Nucleus accumbens (tissue), 56 donors: ENCODE measurements at places on chromosomes 6 and 20.

GRCh38 chr6:138785980-138786379 is 9.9 kb upstream of the ECT2L start:
- no peak for DNase-seq

- no peak for DNase-seq
These were observed 32.9 kb downstream of the FRK start for GRCh38 chr6:116027801-116028200.

DNA sequence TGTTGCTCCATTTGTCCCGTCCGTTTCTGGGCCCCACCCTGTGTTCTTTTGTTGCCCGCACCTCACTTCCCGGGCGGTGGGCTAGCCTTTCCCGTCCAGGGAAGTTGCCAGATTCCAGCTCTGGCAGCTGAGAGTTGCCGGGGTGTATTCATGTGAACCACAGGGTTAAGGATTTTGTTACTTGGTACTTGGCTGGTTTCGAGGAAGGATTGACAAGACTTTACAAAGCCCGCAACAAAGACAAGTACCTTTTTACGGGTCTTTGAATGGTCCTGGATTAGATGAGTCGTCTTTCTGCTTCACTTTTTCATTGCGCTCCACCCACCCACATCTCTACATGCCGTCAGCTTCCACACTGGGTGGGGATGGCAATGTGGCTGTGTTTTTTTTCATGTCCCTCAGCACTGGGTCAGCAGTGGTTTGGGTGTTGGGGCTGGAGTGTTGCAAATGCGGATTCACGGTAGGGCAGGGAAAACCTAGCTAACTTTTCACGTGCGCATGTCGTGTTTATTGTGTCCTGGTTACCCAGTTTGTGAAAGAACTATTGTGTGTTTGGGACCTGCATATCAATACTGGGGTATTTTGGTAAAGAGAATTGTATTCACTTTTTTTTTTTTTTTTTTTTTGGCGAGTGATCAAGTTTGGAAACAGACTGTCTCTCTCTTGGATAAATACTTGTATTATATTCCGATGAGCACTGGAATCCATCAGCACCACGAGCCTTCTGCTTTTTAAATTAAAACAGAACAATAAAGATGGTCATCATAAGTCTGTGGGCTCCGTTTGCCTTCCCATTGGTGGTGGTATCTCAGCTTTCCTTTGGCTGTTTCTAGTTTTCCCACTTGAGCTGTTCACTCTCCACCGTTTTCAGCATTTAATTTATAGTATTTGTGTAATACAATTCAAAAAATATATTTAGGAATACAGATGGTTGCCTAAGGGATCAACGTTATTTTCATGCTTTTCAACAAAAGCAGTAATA is 1.2 kb downstream of the DUSP22 start:
- no peak for DNase-seq

- DNase-seq: no peak
These were observed 277.7 kb upstream of the JARID2 start for GRCh38 chr6:14968056-14968637.

DNA sequence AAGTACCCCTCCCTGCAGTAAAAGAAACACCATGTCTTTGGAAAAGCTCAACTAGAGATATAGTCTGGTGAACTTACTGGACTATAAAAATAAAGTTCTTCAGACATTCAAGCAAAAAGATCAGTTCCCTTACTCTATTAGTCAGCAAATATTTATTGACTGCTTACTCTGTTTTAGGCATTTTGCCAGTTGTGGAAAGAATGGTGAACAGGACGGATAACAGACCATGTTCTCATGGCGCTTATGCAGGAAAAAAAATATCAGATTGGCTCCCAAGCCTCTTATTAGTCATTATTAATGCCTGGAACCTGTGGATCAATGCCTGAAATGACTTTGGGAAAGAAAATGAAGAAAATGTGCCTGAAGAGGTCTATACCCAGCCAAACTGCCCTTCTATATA is 282.2 kb upstream of the EPHA7 start:
- DNase-seq: no peak

DNA sequence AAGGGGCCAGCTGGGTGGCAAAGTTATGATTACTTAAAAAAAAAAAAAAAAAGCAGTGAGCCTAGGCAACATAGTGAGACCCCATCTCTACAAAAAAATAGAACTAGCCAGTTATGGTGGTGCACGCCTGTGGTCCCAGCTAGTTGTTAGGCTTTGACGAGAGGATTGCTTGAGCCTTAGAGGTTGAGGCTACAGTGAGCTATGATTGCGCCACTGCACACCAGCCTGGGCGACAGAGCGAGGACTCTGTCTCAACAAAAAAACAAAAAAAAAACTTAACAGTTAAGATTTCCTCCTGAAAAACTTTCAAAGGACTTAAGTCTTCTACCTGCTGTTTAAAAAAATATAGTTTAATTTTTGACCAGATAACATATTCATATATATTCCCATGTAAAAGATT is 2.4 kb downstream of the GTSF1L start:
- no peak for DNase-seq

GRCh38 chr6:68333442-68333841 is 301.6 kb upstream of the ADGRB3 start:
- no peak for DNase-seq

GRCh38 chr6:118187568-118188164 is 280.6 kb downstream of the SLC35F1 start:
- no peak for DNase-seq

GRCh38 chr6:72250664-72251063 is 364.3 kb downstream of the RIMS1 start:
- no peak for DNase-seq

- no peak for DNase-seq
These were observed 200.9 kb upstream of the EYA4 start for GRCh38 chr6:133040094-133040802.

DNA sequence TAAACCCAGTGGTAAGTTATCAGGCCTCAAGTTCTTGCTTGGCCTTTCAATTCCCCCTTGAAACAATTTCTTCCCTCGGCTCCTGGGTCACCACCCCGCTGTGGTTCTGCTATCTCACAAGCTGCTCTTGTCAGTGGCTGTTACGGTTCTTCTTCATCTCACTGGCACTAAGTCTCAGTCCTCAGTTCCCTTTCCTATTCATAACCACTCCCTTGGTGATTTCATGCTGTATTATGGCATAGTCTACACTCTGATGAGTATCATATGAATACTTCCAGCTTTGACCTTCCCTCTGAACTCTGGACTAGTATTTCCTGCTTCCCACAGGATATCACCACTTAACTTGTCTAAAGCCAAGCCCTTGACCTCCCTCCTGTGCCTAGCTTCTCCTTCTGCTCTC is 7.9 kb downstream of the TAAR1 start:
- DNase-seq: no peak

DNA sequence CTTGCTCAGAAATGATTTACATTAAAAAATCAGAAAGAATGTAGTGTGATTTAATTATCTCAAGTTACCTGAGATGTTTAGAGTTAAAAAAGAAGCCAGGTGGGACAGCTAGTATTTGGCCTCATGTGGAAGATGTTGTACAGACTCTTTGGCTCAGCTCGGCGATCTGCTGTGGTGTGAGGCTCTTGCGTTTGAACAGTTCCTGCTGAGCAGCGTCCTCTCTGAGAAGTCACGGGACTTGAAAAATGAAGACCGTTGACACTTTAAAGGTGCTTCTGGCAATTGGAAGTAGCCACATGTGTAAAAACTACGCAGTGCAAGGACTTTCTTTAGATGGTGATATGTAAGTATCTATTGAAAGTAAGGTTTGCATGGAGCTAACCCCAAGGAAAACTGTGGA is 169.0 kb downstream of the BACH2 start:
- DNase-seq: no peak

GRCh38 chr6:93644611-93645010 is 225.3 kb upstream of the EPHA7 start:
- no peak for DNase-seq

DNA sequence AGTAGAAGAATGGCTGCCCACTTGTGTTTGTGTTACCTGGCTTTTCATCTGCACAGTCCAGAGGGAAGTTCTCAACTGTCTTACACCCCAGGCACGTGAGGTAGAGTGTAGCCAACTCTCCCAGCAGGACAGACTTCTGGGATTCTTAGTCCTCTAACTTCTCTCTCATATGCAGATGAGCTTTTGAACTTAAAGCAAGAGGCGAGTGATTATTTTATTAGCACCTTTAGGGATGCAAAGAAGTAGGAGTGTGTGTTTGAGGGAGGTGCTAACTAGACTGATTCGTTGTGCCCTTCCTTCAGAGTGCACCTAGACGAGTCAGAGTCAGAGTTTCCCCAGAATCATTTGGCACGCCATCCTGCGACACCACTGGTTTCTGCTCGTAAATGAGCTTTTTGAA is 10.8 kb downstream of the CDYL start:
- no peak for DNase-seq

- no peak for DNase-seq
These were observed 85.7 kb upstream of the NEDD9 start for GRCh38 chr6:11317885-11318771.

DNA sequence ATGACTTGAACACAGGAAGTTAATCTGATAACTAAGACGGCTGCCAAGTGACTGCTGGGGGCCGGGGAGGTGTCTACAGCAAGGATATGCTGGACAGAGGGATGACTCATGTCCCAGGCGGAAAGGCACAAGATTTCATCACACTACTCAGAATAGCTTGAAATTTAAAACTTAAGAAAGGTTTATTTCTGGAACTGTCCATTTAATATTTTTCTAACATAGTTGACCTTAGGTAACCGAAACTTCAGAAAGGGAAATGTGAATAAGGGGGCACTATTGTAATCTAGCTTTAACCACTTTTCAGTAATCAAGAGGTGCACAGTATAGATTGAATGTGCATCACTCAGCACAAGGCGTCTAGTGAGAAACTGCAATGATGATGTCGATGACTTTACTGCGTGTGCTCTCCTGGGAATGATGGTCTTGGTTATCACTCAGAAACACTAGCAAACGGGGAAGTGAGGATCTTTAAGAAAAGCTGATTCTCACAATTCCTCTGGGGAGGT is 171.5 kb downstream of the QKI start:
- no peak for DNase-seq

DNA sequence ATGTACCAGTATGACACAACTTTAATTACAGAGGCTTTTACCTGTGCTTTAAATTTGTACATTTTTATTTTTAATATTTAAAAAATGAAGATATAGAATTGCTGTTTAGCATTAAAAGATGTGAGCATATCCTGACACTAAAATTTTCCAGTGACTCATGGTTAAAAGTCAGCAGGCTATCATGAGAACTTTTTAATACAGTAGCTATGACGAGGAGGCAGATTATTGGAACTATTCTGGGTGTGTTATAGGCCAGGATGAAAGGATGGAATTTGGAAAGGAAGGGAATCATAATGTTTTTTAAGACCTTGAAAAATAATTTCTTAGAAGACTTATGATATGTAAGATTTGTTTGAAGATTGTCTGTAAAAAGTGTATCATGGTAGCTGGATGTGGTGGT is 91.0 kb downstream of the GFRA4 start:
- no peak for DNase-seq

GRCh38 chr6:14751645-14752175 is 494.2 kb upstream of the JARID2 start:
- DNase-seq: no peak
